ENCODE measurements at places on chromosomes 2 and 18.
A peak's percentile ranks its signal among the peaks of the same experiment; 100 is the strongest.

GRCh38 chr2:120857931-120858330, 122.3 kb downstream of the GLI2 start:
- H3K27me3 ChIP-seq, result peaks cover 13% of the 10 kb centered on the region
- H3K4me1 ChIP-seq, result peaks cover 18% of the 10 kb centered on the region
- H3K36me3 ChIP-seq, result no peaks in the 10 kb centered on the region
- no peak overlapping the region for H3K4me3 ChIP-seq

GRCh38 chr2:70648961-70649360, 95.3 kb upstream of the TGFA start:
- no peak for DNase-seq
- H3K4me3 ChIP-seq, result no peak overlapping the region
- H3K36me3 ChIP-seq, result no peaks in the 10 kb centered on the region

GRCh38 chr2:168336786-168337388, 89.5 kb upstream of the STK39 start:
- H3K27ac ChIP-seq, result no peak overlapping the region
- DNase-seq, result no peak
- H3K4me3 ChIP-seq, result no peak overlapping the region
- H3K4me1 ChIP-seq, result no peaks in the 10 kb centered on the region
- no peaks in the 10 kb centered on the region for H3K27me3 ChIP-seq

DNA sequence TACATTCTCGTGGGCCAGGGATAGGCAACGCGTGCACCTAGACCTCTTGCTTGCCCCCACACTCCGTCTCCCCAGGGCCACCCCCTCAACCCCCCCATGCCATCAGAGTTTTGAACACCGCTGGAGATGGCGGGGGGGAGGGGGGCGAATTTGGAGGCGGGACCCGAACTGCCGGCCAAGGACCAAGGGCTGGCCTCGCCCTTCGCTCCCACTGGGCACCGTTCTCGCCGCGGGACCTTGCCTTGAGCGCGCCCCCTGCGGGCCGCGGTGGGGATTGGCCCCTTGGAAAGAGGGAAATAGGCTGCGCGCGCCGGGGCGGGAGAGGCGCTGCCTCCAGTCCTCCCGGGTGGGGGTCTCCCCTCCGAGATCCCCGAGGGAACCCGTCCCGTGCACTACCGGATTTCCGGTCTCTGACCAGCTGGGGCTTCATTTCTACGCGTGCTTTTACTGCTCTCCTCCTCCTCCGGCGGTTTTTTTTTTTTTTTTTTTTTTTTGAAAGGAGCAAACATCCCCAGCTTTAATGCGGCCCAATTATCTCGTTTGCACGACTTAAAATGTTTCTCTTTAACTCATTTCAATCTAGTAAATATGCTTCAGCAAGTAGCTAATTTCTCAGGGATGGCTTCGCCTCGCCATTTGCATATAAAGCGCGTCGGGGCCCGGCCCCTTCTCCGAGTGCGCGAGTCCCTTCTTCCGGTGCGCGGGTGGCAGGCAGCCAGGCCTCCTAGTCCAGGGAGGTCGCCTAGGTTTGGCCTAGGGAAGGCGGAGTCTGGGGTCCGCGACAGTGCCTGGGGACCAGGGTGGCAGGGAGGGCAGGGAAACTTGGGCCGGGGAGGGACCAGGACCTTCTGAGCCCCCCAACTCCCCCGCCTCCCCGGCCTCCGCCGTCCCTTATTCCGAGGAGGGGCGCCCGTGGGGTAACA, 10.0 kb upstream of the GBX2 start:
- DNase-seq, result peak; percentile 92
- peaks cover 25% of the 10 kb centered on the region for H3K4me1 ChIP-seq
- no peak overlapping the region for H3K27ac ChIP-seq
- peak overlapping the region; percentile 65 for H3K4me3 ChIP-seq

DNA sequence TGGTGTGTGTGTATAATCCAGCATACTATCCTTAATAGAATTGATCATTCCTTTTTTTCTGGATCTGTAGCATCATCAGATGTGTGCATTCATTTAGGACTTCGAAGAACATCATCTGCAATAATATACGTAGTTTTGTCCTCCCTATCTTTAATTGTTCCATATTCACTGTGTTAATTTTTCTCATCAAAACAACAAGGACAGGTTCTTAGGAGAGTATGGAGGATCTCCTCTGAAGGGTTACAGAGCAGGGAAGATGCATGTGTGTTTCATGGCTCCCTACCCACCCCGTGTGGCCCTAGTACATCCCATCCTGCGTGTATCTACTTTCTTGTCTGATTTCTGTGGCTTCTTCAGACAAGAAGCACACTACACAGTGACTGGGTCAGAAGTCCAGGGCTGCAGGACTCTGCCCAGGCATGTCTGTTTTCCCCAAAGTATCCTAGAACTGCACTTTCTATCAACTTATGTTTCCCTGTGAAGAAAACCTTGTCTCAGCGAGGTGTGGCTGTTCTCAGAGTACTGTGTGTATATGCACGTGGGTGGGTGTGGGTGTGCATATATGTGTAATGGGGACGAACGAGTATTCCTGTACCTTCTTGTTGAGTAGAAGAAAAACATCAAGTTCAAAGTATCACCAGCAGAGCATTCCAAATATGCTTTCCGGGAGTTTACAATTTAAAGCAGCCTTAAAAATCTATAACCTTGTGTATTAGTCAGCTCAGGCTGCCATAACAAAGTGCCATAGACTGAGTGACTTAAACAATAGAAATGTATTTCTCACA, 220.4 kb upstream of the FOSL2 start:
- H3K27me3 ChIP-seq, result peaks cover 2% of the 10 kb centered on the region
- H3K36me3 ChIP-seq, result no peaks in the 10 kb centered on the region
- DNase-seq, result no peak
- no peak overlapping the region for H3K4me3 ChIP-seq
- H3K27ac ChIP-seq, result no peak overlapping the region
- peaks cover 13% of the 10 kb centered on the region for H3K4me1 ChIP-seq

- no peak overlapping the region for H3K27ac ChIP-seq
- H3K4me3 ChIP-seq, result no peak overlapping the region
- no peaks in the 10 kb centered on the region for H3K4me1 ChIP-seq
- no peak for DNase-seq
- no peaks in the 10 kb centered on the region for H3K36me3 ChIP-seq
- H3K27me3 ChIP-seq, result no peaks in the 10 kb centered on the region
Observed at GRCh38 chr2:55500025-55500424, 19.5 kb upstream of the CFAP36 start.

- peaks cover 26% of the 10 kb centered on the region for H3K27me3 ChIP-seq
- peak; percentile 80 for DNase-seq
- H3K36me3 ChIP-seq, result peaks cover 6% of the 10 kb centered on the region
- H3K27ac ChIP-seq, result no peak overlapping the region
- peak overlapping the region; percentile 88 for H3K4me3 ChIP-seq
Observed at GRCh38 chr2:170716851-170717598, 1.9 kb downstream of the SP5 start.

DNA sequence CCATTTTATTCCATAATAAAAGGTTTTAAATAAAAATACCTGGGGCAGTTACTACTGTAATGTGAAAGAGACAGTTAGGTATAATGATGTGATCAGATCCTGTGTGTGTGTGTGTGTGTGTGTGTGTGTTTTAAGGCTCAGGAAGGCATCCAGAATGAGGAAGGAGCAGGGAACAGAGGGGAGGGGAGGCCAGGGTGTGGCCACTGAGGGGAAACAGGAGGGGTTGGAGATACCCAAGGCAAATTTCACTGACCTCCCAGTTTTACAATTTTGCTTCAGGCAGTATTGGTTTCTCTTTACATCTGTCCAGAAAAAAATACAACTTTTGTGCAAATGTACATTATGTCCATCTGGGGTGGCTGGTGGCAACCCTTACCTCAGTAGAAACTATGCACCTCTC, 163.5 kb upstream of the FBXO11 start:
- H3K27me3 ChIP-seq, result peaks cover 5% of the 10 kb centered on the region
- no peak overlapping the region for H3K27ac ChIP-seq
- no peaks in the 10 kb centered on the region for H3K36me3 ChIP-seq
- H3K4me1 ChIP-seq, result no peaks in the 10 kb centered on the region
- no peak overlapping the region for H3K4me3 ChIP-seq
- no peak for DNase-seq

DNA sequence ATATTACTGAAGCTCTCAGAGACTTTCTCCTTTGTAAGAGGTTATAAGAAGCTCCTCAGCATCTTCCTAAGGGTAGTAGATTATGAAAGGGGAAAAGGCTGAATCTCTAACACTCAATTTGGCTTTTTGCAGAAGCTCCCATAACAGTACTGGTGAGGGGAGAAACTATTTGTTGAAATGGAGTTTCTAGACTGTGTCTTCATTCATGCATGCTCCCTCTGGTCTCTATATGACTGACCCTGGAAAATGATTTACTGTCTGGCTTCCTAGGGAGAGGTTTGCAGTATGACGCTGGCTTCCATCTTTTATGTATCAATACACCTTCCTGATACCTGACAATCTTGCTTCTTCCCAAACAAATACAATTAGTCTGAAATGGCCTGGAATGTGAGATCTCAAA, 63.9 kb downstream of the LDAH start:
- DNase-seq, result no peak
- H3K36me3 ChIP-seq, result peaks cover 9% of the 10 kb centered on the region
- peaks cover 2% of the 10 kb centered on the region for H3K27me3 ChIP-seq
- H3K27ac ChIP-seq, result no peak overlapping the region
- H3K4me3 ChIP-seq, result no peak overlapping the region
- H3K4me1 ChIP-seq, result peaks cover 2% of the 10 kb centered on the region

DNA sequence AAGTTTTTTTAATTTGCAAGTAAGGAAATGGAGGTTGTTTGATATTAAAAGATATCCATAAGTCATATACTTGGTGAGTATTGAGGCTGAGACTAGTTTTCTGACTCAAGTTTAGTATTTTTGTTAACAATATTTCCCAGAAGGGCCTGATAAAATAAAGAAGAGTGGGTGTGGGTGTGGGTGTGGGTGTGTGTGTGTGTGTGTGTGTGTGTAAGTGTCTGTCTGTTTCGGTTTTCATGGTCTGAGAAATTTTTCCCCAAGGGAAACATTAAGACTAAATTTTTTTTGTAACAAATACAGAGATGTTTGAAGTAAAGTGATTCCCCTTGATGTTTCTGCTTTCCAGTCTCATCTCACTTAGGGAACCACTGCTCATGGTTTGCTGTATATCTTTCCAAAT, 36.5 kb downstream of the PPM1B start:
- H3K27me3 ChIP-seq, result no peaks in the 10 kb centered on the region
- no peaks in the 10 kb centered on the region for H3K4me1 ChIP-seq
- no peak overlapping the region for H3K27ac ChIP-seq
- peaks cover 8% of the 10 kb centered on the region for H3K36me3 ChIP-seq

GRCh38 chr2:65479524-65479923, 47.1 kb upstream of the SPRED2 start:
- no peak overlapping the region for H3K27ac ChIP-seq
- H3K27me3 ChIP-seq, result peaks cover 6% of the 10 kb centered on the region
- H3K4me3 ChIP-seq, result no peak overlapping the region

GRCh38 chr2:207975921-207976320, 49.4 kb downstream of the PLEKHM3 start:
- peaks cover 7% of the 10 kb centered on the region for H3K4me1 ChIP-seq
- no peak for DNase-seq
- H3K27me3 ChIP-seq, result no peaks in the 10 kb centered on the region
- no peak overlapping the region for H3K4me3 ChIP-seq

- no peak for DNase-seq
- H3K36me3 ChIP-seq, result no peaks in the 10 kb centered on the region
- H3K27ac ChIP-seq, result no peak overlapping the region
- no peak overlapping the region for H3K4me3 ChIP-seq
- H3K27me3 ChIP-seq, result peaks cover 4% of the 10 kb centered on the region
Observed at GRCh38 chr2:229027353-229028105, 243.6 kb downstream of the PID1 start.

GRCh38 chr2:177518754-177519153, 126.2 kb downstream of the AGPS start:
- H3K27me3 ChIP-seq, result peaks cover 2% of the 10 kb centered on the region
- peaks cover 23% of the 10 kb centered on the region for H3K4me1 ChIP-seq
- H3K36me3 ChIP-seq, result peaks cover 5% of the 10 kb centered on the region
- no peak for DNase-seq

- peaks cover 2% of the 10 kb centered on the region for H3K27me3 ChIP-seq
- no peak overlapping the region for H3K27ac ChIP-seq
- H3K4me1 ChIP-seq, result no peaks in the 10 kb centered on the region
- DNase-seq, result no peak
- no peak overlapping the region for H3K4me3 ChIP-seq
Observed at GRCh38 chr2:48161628-48162027, 255.3 kb upstream of the FBXO11 start.

DNA sequence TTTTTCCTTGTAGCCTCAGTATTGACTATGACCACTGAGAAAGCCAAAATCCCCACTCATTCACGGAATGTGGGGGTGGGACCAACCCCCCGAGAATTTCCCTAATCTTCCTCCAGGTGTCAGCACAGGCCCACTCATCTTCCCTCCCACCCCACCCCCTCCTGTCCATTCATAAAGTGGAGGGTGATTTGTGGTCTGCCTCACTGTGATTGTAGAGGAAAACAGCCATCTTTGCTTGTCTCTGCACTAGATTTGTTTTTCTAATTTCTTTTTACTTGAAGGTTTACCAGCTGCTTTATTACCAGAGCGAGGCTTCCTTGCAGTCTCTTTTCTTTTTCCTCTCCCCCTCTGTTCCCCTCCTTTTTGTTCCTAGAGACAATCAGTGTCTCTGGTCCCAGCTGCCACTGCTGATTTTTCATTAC, 171.8 kb downstream of the ICOS start:
- no peak overlapping the region for H3K4me3 ChIP-seq
- no peaks in the 10 kb centered on the region for H3K27me3 ChIP-seq
- H3K4me1 ChIP-seq, result peaks cover 36% of the 10 kb centered on the region
- H3K27ac ChIP-seq, result peak overlapping the region; percentile 38

- peaks cover 11% of the 10 kb centered on the region for H3K4me1 ChIP-seq
- no peak for DNase-seq
- H3K36me3 ChIP-seq, result no peaks in the 10 kb centered on the region
- H3K27me3 ChIP-seq, result peaks cover 2% of the 10 kb centered on the region
- H3K4me3 ChIP-seq, result no peak overlapping the region
Observed at GRCh38 chr2:201983800-201984199, 49.9 kb upstream of the FZD7 start.

DNA sequence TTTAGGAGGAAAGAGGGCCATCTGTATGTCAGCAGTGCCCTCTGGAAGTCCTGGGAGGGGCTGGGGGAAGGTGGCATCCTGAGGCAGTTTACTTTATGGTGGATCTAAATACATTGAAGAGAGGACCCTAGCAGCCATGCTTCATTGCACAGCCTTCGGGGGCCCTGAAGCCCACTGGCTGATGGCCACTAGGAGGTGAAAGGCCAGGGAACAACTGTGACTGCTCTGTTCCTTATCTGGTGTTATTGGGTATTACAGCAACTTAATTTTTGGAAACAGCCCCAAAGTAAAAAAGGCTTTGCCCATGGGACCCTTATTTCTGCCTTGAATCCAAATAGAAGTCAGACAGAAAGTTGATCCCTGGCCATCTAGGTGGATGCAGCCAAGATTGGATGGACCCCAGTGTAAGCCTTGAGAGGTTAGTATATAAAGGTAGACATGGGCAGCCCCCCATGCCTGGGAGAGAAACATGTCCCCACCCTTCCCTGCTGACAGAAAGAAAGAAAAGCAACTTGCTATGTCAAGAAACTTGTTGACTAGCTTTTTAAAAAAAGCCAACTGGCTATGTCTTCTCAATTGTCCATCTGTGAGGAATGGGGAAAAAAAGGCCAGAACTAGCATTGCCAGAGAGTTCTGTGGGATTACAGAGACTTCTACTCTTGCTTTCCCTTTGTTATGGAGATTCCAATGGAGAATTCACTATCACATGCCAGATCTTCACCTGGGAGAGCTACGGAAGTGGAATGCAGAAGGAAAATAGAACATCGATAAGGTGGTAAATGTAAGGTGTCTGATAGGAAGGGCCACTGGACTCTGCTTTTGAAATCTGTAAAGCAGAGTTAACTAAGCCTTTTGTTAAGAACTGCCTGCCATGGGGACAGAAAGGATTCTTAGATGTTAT, 58.6 kb upstream of the OSR1 start:
- H3K4me3 ChIP-seq, result no peak overlapping the region
- no peaks in the 10 kb centered on the region for H3K27me3 ChIP-seq
- no peak overlapping the region for H3K27ac ChIP-seq
- H3K36me3 ChIP-seq, result no peaks in the 10 kb centered on the region
